ENCODE measurements at places on chromosomes 13 and 19.

DNA sequence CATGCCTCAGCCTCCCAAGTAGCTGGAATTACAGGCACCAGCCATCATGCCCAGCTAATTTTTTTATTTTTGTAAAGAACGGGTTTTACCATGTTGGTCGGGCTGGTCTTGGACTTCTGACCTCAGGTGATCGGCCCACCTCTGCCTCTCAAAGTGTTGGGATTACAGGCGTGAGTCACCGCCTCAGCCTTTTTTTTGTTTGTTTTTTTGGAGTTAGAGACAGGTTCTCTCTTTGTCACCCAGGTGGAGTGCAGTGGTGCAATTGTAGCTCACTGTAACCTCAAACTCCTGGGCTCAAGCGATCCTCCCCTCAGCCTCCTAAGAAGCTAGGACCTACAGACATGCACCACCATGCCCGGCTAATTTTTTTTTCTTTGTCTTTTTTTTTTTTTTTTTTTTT is 15.6 kb upstream of the NOTCH3 start:
- DNase-seq: no peak

- no peak for DNase-seq
Measured at GRCh38 chr13:30169442-30169841, 137.9 kb downstream of the KATNAL1 start.

- DNase-seq: no peak
Measured at GRCh38 chr19:46951171-46951986, 68.3 kb upstream of the NPAS1 start.

GRCh38 chr19:29781386-29782259 is 30.2 kb upstream of the CCNE1 start:
- DNase-seq: no peak

Measured in esophagus squamous epithelium (tissue), 5 donors.